ENCODE measurements at places on chromosomes 6 and 20. TPM values are rescaled to one million over a fixed set of nuclear protein-coding genes. Genes with fewer than 3 reads are reported as not detected.

The ACTL10 gene
- 1.0 TPM for total RNA-seq

- no peak for DNase-seq
Observed at GRCh38 chr20:15706719-15707118, 866.5 kb downstream of the KIF16B start.

DNA sequence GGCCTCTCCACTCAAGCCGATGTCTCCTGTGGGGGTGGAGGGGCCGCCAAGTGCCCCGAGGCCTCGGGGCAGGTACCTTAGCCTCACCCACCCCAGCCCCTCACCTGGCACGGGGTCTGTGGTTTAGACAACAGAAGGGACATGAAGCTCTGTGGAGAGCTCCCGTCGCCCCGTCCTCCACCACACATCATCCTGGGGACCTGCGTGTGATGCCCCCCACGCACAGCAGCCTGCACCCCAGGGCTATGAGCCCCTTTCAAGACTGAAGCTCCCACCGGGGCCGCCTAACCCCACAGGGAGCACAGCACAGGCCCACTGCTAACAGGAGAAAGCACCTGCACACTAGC, 8.2 kb downstream of the KCNQ2 start:
- no peak for DNase-seq

DNA sequence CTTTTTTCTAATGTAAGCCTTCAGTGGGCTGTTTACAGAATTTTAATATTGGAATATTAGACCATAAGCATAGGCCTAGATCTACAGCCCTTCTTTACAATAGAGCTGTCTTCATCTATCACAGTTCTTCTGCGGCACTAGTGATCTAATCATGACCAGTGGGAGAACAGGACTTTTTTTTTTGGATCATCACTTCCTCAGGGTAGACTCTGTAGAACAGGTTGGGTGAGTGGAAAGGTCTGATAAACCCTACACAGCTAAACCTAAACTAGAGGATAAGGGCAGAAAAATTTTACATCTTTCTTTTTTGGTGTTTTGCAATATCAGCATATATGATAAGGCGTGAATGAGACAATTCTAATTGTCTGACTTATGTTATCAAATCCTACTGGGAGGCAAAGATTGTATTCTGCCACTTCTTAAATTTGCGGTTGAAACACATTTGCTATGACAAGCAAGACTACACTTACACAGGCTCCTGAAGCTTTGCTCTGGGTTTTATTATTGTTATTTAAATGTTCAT, 52.2 kb downstream of the GOPC start:
- no peak for DNase-seq

GRCh38 chr6:6915813-6916547, 191.8 kb upstream of the RREB1 start:
- no peak for DNase-seq

DNA sequence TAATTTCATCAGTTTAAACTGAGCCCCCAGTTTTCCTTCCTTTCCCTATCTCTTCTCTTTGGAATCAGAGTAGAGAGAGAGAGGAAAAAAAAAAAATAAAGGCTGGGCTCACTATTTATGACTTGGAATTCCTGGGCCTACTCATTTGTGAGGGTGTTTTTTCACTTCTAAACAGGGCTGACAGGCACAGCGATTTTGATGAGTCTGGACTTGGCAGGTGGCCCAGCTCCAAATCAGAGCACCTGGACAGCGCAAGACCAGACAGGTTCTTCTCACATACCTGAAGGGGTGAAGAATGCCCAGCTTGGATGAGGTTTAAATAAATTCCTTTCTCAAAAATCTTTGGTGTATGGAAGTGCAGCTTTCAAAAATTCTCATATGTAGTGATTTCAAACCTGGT, 122.2 kb downstream of the KIF13A start:
- no peak for DNase-seq

GRCh38 chr6:104357928-104358327, 501.8 kb downstream of the HACE1 start:
- DNase-seq: no peak

DNA sequence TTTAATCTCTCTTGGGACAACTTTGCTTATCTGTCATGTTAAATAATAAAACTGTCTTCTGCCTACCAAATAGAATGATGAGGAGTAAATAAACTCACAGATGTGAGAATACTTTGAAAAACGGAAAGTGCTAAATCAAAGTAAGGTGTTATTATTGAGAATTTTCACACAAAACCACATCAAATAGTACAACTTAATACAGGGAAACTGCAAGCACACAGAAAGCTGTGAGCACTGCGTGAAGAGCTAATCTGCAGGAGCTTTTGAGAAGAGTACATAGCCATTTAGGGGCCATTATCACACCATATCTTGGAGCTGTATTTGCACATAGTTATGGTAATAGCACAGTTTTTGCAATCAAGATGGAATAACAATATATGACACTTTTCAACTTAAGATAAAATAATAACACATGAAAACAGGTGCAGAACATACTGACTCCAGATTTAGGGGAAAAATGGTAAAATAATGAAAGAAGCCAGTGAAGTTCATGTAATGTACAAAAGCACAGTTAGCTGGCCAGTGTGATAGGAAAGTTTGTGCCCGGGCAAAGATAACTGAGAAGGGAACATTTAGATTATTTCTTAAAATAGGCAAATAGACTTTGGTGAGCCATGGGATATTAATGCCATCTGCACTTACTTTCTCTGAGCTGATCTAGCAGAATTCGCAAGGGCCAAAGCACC, 398.5 kb upstream of the PLCB4 start:
- no peak for DNase-seq

The PARD6B gene
- 4.0 TPM for total RNA-seq

- no peak for DNase-seq
Observed at GRCh38 chr20:45017857-45018256, 51.5 kb downstream of the STK4 start.

DNA sequence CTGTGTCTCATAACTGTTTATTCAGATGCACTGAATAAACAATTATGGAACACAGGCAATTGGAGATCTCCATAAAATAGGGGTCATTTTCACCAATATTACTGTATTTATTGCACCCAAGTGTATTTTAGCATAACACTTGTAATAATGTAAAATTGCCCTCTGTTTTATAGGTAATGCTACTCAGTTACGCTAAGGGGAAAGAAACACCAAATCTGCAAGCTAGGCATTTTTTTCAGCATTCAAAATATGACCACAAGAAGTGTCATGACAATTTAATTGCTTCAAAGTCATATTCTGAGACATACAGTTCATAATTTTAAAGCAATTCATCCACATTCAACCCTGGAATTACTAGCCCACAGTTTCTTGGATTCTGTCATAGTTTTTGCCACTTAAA, 643.2 kb upstream of the NOX3 start:
- DNase-seq: no peak

- DNase-seq: no peak
Observed at GRCh38 chr6:93394471-93394870, 24.9 kb downstream of the EPHA7 start.

The SLC18B1 gene
- 5.8 TPM for total RNA-seq

DNA sequence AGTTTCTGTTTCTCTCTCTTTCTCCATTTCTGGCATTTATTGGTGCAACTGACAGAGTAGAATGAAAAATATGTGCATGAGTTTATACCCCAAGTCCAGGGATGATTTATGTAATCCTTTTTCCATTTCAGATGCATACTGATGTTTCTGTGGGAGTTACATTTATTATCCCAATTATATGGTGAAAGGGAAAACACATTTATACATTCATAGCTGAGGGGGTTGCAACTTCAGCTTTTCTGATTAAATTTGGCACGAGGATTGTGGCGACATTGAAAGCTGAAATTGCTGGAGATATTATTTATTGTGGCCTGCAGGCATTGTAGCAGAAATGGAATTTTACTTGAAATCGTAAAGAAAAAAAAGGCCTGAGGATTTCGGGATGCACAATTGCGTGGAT, 31.5 kb upstream of the FNDC1 start:
- no peak for DNase-seq

GRCh38 chr6:6362056-6362840, 41.8 kb upstream of the F13A1 start:
- no peak for DNase-seq

- peak; percentile 35 for DNase-seq
Observed at GRCh38 chr6:146028851-146029572, at the start of gene GRM1. TSS of gene GRM1 (plus strand) at chr6:146029062. CDS start at chr6:146029518, 456 bp downstream.

- no peak for DNase-seq
Observed at GRCh38 chr20:38926934-38927616, 858 bp downstream of the FAM83D start.

The BANF2 gene
- total RNA-seq: not detected

DNA sequence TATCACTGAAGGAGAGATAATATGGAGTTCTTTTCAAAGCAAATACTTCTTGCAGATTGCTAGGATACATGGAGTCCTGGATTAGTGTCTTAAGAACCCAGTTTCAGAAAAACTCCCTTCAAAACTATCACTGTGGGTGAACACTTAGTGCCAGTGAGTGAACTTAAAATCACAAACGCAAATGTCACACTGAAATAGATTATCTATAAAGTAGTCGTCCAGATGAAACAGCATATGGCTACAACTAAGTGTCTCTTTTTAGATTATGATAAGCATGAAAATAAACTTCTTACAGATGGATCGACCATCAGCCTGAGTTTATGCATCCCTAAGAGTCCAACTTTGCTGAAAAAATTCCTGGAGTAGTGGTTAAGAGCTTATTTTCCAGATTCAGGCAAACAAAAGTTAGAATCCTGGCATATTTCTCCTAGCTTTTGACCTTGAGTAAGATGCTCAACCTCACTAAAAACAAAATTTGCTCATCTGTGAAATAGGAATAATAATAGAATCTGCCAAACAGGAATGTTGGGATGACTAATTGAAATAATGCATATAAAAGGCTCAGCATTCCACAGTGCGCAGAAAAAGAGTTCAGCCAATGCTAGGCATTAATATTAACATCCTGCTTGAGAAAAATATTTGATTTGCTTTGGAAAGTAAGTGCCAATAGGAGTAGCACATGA, 70.4 kb downstream of the DOK5 start:
- DNase-seq: no peak

The TUBB2B gene
- total RNA-seq: 1,777 TPM

GRCh38 chr20:63379296-63379695, 18.1 kb upstream of the CHRNA4 start:
- no peak for DNase-seq

The NHLRC1 gene
- 0.17 TPM for total RNA-seq

- DNase-seq: no peak
Observed at GRCh38 chr6:166520905-166521834, 65.3 kb downstream of the RAMACL start.

The SPATA25 gene
- 1.2 TPM for total RNA-seq

DNA sequence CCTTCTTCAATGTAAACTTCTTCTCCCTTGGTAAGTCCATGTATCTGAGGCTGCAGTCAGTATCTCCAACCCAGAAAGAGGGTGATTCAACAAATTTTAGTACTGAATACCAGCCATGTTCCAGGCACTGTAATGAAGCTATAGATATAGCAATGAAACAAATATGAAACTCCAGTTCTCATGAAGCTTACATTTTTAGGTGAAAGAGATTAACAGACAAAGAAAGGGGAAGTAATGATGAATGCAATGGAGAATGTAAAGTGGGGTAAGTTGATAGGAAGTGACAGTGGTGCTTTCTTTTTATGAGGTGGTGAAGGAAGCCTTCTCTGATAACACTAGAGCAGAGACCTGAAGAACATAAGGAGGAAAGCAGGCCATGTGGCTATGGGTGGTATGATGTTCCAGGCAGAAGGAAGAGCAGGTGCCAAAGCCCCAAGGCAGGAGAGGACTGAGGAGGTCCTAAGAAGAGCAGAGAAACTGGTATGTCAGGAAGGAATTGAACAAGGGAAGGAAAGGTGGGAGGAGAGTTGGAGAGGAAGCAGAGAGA, 143.6 kb downstream of the TFAP2B start:
- no peak for DNase-seq

The ARMH2 gene
- total RNA-seq: 0.54 TPM

GRCh38 chr20:1242530-1242929, 16.7 kb downstream of the RAD21L1 start:
- no peak for DNase-seq

DNA sequence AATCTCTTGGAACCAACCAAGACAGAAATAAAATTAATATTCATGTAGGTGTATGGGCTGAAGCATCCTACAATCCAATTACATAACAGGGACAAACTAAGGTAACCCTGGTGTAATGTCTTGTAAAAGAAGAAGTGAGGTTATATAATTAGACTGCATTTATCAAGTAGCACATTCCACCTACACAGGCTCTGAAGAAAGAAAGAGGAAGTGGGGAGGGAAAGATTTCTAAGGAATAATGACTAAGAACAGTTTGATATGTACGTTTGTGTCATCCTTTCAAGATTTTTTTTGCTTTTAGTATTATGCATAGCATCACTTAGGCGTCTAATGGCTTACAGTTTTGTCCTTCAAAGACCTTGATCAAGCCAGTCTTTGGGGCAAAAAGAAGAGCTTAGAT, 139.7 kb downstream of the PLCB1 start:
- no peak for DNase-seq

DNA sequence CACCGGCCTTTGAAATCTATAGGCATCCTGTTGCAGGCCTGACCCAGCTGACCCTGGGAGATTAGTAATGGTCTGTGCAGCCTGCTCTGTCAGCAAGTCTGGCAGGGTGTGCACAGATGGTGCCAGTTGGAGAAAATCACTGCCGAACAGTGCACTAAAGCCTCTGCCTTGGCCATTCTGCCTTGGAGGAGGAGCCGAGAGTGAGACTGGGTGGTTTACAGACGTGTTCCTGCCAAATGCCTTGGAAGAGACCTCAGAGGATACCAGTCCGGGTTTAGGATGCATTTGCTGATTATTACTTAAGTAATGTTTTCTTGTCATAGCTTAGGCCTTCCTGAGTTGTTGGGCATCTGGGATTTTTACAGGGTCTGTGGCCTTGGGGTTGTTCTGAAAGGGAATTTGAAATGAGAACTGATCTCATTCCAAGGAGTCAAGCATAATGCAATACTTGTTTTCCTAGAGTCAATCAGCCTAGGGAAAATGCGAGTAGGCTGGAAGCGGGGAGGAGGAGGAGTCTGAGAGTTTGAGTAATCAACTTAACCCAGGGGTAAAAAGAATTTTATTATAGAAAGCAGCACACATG, 292.1 kb downstream of the SOX4 start:
- peak; percentile 92 for DNase-seq

GRCh38 chr6:53412021-53412715, 63.4 kb upstream of the ELOVL5 start:
- DNase-seq: no peak

DNA sequence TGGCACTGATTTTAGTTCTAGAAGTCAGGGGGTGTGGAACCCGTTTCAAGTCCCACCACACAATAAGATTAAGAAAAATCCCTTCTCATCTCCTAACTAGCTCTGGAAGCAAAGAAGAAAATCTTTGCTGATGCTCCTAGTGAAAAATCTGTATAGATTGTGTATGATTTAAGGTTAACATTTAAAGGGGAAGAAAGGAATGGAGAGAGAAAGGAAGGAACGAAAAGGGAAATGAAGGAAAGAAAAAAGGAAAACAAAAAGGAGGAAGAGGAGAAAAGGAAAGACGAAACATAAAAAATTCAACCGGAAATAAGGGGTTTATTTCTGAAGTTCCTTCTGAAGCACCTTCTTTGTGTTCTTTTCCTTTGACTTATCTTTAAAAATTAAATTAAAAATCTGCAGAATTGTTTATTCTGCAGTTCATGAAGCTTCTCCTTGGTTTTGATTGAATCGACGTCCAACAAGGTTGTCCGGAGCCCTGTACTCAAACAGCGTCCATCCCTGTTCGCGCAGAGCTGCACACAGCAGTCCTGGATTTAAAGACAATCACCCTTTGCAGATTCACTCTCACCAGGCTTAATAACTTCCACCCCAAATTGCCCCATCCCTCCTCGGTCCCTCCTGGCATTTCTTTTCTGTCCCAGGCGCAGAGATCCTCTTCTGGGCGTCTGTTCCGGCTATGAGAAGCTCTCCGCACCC, 1.6 kb upstream of the TFAP2B start:
- DNase-seq: no peak

- no peak for DNase-seq
Observed at GRCh38 chr6:30077218-30077617, 1.6 kb upstream of the RNF39 start.

- DNase-seq: peak; percentile 86
Observed at GRCh38 chr20:15708984-15709598, 864.2 kb downstream of the KIF16B start.
